ENCODE measurements at places on chromosomes 2 and 18.

DNA sequence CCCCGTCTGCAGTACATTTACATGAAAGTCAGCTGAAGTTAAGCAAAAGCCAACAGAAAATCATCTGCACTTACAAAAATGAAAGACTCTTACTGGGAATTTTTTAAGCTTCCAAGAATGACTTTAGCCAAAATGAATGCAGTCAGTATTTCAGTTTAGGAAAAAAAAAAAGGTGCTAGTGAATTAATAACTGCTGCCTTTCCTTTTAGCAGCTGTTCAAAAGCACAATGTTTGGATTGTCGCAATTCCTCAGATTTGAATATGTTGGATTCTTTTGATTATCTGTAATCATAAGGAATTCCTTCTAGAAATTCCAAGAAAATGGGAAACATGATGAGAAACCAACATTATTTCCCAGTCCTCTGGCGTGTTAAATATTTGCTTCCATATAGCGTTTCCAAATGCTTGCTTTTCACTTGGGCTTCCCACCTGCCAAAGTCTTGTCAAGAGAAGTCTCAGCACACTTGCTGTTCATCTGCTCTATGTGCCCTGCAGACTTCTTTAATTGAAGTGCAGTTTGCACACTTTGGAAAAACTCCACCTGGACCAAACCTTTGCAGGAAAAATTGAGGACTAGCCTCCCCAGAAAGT, 653.0 kb upstream of the SLC39A10 start:
- DNase-seq, result no peak

DNA sequence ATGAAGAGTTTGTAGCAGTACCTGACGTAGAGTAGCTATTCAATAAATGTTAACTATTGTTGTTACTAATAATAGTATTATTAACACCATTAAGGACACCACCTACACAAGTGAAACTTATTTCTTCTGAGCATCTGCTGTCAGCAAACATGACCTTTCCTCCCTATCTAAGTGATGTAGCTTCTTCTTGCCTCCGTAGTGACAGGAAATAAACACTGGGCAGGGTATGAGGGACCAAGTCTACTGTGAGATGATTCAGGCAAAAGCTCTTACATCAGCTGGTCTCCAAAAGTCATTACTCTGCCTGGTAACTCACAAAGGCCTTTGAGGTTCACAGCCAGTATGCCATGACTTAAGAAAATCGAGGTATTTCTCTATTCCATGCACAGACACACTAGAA, 750.5 kb downstream of the CPS1 start:
- no peak for DNase-seq

DNA sequence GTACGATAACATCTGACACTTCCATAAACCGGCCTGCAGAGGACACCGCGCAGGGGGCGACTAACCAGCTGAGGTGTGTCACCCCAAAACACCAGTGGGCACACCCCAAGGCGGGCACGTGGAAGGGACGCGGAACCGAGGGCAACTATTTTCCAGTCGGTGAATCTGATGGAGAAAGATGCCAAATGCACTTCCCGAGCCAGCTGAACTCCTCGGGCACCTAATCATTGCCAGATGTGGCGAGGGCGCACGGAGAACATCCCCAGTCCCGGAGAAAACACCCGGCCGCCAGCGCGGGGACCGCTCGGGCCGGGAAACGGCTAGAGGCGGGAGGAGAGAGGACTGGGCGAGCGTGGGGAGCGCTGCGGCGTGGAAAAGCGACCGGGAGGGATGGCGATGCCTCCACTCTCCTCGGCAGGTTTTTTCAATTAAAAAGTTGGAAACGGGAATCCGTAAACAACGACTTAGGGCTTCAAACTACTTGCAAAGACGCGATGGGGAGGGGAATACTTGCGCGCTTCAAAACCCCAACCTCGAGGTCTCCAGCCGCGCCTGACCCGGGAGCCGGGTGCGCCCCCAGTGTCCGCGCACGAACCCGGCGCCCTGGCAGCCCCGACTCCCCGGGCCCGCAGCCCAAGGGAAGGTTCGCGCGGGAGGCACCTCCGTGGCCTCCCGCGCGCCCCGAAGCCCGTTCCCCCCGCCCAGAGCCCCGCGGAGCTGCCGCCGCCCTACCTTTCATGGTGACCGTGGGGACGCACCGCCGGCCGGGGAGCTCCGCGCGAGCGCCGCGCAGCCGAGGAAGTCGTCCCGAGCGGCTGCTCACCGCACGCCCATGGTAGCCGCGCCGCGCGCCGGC, 497 bp downstream of the COLEC12 start:
- no peak for DNase-seq

DNA sequence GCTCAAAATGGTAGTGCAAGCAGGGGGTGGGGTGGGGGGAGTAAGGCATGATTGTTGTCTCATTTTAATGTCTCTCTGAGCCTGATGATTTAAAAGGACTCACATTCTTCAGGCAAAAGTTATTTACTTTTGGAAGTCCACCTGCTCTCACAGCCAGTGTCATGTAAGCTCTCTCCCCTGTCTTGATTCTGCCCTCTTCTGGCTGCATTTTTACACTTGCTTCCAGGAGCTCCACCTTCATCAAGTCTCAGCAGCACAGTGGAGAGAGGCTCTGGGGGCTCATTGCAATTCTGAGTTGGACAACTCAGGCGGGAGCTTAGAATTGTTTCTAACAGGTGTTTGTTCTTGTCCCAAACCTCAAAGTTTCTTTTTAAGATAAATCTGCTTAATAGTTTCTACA, 39.2 kb downstream of the GNAL start:
- no peak for DNase-seq

DNA sequence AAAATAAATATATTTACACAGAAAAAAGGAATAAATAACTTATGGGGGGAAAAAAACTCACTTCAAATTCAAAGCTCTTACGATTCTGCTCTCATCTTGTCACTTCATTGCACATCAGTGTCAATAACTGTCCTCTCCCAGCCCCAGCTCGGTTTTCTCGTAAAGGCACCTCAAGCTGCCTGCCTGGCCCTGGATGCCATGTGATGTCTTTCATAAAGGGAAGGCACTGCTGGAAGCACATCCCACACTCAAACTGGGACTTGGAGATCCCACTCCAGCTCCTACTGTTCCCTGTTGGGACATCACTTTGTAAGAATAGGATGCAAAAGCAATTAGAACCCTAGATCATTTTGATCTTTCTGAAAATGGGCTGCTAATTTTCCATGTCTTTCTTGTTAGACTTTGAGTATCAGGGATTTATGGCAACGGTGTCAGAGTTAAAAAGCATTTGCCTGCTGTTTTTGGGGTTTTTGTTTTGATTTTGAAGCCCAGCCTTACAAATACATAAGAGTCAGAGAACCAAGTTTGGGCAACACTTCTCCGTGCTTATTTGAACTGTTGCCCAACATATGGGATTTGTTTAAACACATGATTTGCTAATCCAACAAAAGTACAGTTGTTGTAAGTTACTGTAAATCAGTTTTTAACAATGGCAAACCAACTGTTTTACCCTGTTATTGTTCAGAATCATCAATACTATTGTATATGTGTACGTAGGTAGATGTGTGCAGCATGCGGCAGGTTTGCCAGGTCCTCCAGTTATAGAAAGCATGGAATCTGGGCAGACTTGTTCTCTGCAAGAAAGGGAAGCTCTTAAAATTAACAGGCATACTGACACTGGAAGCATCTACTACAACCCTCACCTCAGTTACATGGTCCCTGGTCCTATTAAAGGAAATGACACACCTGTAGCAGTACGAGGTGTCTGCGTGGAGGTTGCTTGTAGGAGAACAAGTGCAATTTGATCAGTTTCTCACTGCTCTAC, 20.6 kb downstream of the SERTAD2 start:
- no peak for DNase-seq

DNA sequence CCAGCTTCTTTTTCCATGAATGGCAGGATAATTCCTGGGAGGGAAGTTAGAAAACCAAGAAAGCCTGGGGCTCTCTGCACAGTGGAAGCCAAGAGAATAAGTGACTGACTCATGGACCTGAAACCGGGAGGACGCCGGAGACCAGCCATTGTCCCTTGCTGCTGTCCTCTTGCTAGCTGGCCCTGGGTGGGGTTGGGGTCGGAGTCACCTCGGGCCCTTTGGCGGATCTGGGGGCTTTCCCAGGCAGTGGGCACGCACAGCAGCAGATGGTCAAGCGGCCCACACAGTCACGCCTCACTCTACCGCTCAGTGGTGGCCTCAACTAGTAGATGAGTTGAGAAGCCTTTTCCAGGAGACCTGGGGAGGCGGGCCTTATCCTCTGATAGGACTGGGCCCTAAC, 15.6 kb downstream of the EFHD1 start:
- DNase-seq, result no peak

DNA sequence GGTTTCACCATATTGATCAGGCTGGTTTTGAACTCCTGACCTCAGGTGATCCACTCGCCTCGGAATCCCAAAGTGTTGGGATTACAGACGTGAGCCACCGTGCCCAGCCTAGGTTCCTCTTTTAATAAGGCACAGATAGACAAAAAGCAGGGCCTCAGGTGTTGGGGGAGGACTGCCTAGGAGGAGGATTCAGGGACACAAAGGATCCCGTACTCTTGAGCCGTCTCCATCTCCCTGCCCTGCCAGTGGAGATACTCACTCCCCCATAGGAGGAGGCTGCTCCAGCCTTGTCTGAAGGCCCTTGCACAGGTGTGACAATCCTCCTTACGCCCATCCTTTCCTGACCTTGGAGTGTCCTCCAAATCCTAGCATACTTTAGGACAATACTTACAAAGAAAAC, 32.0 kb upstream of the TFCP2L1 start:
- DNase-seq, result no peak

- no peak for DNase-seq
These were observed 326.5 kb downstream of the SATB2 start for GRCh38 chr2:199131136-199131655.

DNA sequence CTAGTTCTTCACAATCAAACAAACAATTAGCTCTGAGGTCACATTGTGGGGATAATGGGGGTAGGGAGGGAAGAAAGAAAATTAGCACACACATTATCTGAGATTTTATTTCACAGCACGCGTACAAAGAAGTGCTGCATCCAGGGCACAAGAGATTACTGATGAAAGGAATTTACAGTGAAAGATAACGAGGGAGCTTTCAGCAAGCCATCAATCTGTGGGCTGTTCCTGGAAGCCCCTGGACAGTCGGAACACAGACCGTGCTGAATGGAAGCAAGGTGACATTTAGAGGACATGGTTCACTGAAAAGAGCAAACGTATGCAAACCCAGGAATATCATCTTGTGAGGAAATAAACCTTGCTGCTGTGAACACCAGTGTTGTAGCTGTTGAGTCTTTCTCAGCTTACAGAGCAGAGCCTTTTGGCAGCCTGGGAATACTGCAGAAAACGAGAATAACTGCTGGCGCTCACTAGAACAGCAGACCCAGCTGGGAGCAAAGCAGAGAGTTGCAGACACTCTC, 63.2 kb downstream of the SCG2 start:
- no peak for DNase-seq

- DNase-seq, result no peak
These were observed 231.9 kb downstream of the RND3 start for GRCh38 chr2:150255528-150255927.

DNA sequence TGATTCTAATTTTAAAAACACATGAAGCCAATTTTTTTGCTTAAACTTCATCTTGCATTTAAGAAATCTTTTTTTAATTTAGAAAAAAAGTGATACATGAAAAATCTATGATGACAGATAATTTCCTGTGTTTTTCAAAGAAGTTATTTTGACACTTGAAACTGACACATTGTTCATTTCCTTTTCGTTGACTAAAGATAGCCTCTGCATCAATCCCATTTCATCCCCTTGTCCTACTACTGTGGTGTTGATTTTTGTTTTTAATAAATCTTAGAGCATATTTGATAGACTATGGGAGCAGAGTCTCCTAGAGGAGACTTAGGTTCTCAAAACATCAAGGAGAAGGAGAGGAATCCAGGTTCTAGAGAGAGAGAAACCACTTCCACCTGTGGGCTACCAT, 70.9 kb downstream of the ACVR1C start:
- no peak for DNase-seq

DNA sequence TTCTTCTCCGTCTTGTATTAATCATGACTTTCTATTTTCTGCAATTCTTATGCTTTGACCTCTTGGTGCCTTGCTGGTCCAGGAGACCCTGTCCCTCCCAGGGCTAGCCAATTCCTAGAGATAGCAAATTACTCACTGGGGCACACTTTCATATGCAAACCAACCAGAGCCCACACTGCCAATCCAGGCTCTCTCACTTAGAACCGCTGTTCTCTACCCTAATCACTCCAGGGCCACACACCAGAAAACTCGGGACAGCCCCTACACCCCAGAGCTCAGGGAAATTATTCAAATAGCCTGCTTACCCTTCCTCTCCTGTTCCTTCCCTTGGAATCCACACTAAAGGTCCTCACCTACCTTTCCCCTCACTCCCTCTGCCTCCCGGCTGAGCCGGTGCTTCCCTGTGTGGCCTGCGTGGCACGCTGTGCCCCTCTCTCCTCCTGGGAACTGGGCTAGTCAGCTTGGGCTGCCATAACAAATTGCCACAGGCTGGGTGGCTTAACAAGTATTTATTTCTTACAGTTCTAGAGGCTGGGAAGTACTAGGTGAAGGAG, 41.7 kb downstream of the VWA3B start:
- DNase-seq, result no peak

DNA sequence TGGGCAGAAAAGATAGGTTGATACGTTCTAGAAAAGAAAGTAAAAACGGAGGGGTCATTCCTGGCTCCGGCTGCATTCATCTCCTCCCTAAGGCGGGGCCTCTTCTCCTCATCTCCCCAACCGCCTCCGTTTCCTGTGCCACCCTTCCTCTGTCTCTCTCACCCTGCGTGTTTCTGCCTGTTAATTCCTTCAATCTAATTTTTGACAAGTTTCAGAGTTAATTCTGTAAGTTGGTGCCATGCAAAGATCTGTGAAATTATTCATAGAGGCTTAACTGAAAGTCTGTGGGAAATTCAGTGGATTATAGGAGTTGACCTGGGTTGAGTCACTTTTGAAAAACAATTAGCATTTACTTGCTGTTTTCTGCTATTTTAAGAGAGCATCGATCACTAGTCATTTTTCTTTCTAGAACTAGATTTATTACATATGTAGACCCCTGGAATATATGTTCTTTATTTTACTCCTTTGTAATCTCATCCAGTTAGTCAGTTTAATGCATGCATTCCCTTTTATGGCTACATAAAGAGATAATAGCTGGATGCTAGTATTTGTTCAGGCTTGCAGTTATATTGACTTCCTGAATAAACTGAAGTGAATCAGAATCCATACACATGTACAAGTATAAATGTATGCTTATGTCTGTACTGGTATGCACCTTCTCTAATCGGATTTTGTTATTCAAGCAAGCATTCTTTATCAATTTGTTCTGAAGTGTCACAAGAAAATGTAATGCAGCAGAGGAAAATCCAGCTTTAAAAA, 91.1 kb downstream of the EML6 start:
- DNase-seq, result no peak

DNA sequence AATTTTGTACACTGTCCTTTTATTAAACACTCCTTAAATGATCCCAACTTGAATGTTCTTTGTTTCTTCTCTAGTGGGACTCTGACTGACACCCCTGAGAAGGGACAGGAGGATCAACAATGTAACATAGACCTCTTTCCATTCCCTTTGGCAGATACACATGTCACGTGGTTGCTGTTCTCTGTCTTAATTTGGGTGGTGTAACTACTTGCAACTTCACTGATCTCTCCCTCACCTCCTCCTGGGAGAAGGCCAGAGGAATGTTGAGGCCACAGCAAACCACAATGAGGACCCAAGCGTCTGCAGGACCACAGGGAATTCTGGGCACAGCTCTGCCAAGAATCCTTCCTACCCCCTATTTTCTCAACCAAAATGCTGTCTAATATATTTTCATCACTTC, 205.6 kb downstream of the RTP5 start:
- DNase-seq, result no peak

Data from HuH-7.5 (cell line).